ENCODE measurements at places on chromosomes 16 and 17. TPM values are rescaled to one million over a fixed set of nuclear protein-coding genes. Genes with fewer than 3 reads are reported as not detected.
A peak's percentile ranks its signal among the peaks of the same experiment; 100 is the strongest.

The OR2C1 gene
- polyA plus RNA-seq: 0.93 TPM

The FBXW10 gene
- 1.5 TPM for polyA plus RNA-seq

DNA sequence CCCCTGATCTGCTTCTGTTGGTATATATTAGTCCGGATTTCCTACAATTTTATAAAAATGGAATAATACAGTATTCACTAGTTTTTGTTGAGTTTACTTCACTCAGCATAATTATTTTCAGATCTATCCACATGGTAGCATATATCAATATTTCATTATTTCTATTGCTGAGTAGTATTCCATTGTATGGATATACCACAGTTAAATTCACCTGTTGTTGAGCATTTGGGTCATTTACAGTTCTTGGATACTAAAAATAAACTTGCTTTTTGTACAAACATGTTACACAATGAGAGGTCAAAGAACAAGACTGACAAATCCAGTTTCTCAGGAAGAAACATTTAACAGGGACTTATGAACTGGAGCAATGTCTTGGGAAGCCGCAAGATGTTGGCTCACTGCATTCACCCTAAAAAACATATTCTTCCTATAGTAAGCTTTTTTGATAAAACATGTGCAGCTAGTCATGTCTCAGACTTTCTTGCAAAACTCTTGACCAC is 126.9 kb upstream of the HS3ST2 start:
- no peak for DNase-seq

- DNase-seq: peak; percentile 9
Measured at GRCh38 chr16:59295993-59296736, 562.0 kb upstream of the GOT2 start.

DNA sequence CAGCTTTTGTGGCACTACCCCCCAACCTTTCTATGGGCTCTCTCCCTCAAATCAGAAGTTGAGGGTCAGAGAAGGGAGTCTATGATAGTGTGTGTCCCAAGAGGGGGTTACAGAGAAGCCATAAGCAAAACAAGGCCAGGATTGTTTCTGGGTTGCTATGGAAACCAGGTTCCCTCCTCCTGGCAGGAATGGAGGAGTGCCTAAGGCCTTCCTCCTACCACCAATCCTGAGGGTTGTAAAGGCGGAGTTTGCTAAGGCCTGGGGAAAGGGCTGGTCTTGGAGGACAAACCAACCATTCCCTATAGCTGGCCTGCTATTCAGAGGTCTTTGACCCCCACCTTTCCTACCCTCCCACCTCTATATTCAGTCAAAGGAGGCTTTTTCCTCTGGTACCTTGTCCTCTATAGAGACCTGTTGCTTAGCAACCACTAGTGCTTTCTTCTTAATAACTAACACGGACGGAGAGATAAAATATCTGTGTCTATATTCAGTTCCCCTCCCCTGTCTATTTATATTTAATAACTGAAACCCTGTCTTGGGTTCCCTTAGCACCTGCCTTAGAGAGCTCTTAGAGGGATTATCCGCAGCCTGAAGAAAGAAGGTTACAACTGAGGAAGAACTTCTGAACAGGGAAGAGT is 43.4 kb downstream of the NEUROD2 start:
- DNase-seq: no peak

DNA sequence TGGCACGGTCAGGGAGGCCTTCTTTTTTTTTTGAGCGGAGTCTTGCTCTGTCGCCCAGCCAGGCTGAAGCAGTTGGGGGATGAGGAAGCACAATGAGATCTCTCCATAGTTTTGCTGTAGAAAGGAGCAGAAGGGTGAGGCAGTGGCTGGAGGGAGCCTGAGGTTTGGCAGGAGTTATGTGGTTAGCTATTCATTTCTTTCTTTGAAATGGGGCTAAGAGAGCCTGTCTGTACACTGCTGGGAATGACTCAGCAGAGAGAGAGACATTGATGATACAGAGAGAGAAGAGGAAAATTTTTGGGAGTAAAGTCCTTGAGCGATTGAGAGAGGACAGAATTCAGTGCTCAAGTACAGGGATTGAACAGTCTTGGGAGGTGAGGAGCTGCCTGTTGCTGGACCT is 22.1 kb downstream of the NOS2 start:
- DNase-seq: no peak

GRCh38 chr17:44787271-44787940 is 28.6 kb downstream of the ADAM11 start:
- DNase-seq: no peak

All from right lung (tissue), 10 donors.